ENCODE measurements at places on chromosomes 2 and 18.

- DNase-seq, result no peak
Measured at GRCh38 chr18:10100941-10101701, 187.3 kb downstream of the VAPA start.

DNA sequence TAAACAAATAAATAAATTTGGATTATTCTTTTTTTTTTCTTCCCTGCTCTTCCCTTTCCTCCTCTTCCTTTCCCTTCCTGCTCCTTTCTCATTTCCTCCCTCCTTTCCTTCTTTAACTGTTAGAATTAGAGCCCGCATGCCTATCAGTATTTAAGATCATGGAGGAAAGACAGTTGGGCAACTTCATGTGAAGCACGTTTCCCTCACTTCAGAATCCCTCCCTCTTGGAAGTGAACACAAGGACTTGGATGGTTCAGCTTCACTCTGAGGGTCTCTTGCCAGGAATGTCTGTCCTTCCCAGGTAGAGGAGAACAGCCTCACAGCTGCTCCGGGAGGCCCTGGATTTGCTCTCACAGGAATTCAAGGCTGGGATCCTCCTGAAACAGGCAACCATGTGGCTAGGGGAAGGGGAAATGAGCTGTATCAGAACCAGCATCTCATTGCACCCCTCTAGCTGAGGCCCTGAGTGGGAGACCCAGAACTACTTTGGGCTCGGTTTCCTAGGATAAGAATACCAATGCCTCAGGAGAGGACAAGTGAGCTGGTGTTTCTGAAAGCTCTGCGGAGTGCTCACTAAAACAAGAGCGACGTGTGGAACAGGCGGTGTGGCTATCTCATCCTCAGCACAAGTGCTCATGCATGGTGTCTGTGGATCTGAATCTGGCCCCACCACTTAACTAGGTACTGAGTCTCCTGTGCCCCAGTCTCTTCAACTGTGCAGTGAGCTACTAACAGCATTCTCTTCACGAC is 230.5 kb downstream of the MYCN start:
- DNase-seq, result no peak

DNA sequence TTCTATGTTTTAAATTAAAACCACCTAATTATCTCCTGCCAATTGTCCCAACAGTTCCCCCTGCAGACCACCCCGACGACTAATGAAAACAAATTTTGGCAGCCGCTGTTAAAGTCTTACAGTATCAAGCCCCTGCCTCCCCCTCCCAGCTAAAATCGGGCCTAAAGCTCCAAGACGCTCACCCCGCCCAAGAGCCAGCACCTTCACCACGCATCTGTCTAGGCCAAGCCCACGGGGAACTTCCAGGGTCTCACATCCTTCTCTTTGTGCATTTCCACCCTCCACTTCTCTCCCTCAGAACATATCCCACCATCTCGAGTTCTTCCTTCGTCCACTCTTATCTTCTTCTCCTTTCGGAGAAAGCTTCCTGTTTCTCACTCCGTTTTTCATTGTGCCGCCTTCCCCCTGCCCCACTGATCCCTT is 445 bp downstream of the PRPF40A start:
- peak; percentile 10 for DNase-seq

DNA sequence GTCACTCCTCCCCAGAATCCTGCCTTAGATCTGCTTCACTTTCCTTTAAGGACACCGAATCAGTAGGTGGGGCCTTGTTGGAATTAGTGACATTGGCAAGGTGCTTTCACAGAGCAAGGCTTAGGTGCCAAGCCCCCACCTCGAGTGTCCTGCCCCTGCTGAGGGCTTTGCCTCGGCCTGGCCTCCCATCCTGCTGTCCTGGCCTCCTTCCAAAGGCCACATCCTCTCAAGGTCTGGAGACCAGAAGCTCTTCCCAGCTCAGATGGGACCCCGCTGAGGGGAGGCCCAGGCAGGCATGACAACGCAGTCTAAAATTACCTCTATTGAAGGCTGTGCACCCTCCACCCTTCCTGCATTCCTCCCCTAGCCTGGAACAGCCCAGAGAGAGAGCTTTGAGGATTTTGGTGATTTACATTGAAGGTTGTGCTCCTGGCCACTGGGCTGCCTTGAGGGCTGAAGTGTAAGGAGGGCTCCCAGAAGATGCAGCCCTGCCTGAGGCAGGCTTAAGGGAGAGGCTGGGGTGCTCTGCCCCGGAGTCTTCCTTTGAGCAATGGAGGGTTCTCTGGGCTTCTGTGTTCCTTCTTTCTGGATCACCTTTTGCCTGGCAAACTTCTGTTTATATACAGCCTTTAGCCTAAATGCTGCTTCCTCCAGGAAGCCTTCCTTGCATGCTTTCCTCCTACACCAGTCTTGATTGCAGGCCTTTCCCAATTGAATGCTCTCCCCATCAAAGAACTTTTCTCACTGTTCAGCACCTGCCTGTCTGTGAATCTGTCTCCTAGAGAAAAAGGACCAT is 154.4 kb downstream of the DDX1 start:
- no peak for DNase-seq

GRCh38 chr2:162343824-162344616 is at the start of gene GCA:
Gene GCA, plus strand, starts transcription at chr2:162344132. Its CDS starts 117 bp downstream, at chr2:162344249.
- peak; percentile 90 for DNase-seq
